ENCODE measurements at places on chromosomes 1 and 21.

DNA sequence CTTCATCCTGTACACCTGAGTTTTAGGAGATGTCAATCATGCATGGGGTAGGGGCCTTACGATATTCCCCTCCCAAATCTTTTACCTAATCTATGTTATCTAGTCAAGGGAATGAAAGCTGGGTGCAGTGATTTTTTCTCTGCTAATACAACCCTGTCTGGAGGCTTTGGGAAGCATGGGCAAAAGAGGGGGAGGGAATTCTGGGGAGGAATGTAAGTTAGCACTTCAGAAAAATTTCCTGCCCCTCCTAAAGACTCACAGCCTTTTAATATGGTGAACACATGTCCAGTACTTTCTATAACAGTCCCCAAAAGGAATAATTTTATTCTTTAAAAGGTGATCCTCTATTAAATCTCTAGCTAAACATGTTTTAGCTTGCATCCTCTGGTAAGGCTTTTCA, 25.6 kb upstream of the PRELP start:
- DNase-seq, result no peak

DNA sequence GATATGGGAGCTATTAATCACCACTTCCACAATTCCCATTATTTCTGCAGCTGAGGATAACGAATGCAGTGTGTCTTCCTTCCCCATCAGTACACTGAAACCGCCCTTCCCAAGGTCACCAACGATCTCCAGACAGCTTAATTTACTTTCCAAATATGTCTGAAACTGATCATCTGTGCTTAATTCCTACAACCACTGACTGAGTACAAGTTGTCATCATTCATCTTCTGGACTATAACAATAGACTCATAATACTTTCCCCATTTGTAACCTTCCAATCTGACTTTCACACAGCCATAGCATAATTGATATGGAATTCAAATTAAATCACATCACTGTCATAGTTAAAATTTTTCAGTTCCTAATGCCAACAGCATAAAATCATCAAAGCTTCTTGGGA, 17.4 kb downstream of the DNM3 start:
- no peak for DNase-seq

GRCh38 chr1:36321119-36321951, 2.1 kb downstream of the EVA1B start:
- peak; percentile 94 for DNase-seq

- DNase-seq, result no peak
Measured at GRCh38 chr21:45524756-45525152, 17.5 kb downstream of the SLC19A1 start.
